Neuronal stem cell (in vitro differentiated cells): ENCODE measurements at places on chromosomes 3 and 15.

- no peak for DNase-seq
- H3K27me3 ChIP-seq: peaks cover 4% of the 10 kb centered on the region
- no peaks in the 10 kb centered on the region for H3K36me3 ChIP-seq
- H3K27ac ChIP-seq: no peak overlapping the region
- no peak overlapping the region for H3K4me3 ChIP-seq
Measured at GRCh38 chr3:51828297-51828696, 33.1 kb upstream of the IQCF2 start.

DNA sequence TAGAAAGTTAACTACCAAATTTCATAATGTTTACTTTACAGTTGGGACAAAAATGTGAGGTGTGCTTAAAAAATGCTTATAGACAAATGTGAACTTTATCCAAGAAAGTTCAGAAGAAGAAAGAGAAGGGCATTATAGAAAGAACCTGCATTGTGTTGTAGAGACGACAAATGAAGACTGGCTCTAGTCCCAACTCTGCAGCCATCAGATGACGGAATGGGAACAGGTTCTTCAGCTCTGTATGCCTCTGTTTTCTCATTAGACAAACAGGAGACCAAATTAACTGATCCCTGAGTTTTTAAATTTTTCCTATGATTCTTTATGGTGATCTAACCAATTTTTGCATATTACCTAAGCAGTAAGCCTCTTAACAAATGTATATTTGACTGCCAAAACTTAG is 49.2 kb downstream of the PDZRN3 start:
- H3K27me3 ChIP-seq: no peaks in the 10 kb centered on the region
- H3K27ac ChIP-seq: no peak overlapping the region
- no peak overlapping the region for H3K4me3 ChIP-seq
- no peak for DNase-seq
- H3K4me1 ChIP-seq: no peaks in the 10 kb centered on the region

- no peak overlapping the region for H3K4me3 ChIP-seq
- no peaks in the 10 kb centered on the region for H3K4me1 ChIP-seq
- DNase-seq: no peak
- no peaks in the 10 kb centered on the region for H3K36me3 ChIP-seq
- H3K27me3 ChIP-seq: no peaks in the 10 kb centered on the region
Measured at GRCh38 chr3:158384019-158384418, 187.0 kb upstream of the MLF1 start.

DNA sequence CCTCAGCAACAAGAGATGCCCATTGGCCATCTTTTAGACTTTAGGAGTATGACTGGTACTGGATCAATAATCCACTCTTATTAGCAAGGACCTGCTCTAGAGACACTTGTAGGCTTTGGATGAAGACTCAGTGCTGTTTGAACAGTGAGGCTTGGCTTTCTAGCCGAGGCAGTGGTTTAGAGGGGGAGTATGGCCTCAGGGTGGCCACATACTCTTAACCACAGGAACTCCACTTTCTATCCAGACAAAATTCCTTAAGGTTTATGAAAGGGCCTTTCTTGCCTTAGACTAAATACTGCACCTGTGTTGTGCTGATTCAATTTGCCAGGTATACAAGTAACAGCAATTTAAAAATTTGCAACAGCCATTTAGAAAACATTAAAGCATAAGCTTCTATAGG is 1046.3 kb downstream of the DIPK2A start:
- no peak overlapping the region for H3K4me3 ChIP-seq
- DNase-seq: no peak
- no peaks in the 10 kb centered on the region for H3K4me1 ChIP-seq

DNA sequence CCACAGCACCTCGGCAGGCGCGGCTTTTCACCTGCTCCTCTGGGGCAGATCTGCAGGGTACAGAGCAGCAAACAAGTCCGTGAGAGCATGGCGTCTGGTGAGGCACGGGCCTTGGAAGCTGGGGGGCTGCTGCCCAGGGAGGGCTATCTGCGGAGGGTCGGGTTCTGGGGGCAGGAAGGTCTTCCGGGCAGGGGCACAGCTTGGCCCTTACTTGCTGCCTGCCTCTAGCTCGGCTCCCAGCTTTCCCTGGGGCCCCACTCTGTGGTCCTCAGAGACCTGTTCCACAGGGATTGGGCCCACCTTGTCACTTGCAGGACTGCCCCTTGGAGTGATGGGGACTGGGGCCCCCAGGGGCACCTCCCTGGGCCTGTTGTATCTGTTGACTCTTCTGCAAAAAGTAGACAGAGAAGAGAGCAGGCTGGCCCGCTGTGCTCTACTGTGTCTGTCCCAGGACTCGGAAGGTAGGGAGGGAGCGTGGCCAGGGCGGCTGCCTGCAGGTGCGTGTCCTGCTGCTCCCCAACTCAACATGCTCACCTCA is 84.1 kb downstream of the TBC1D2B start:
- H3K27me3 ChIP-seq: no peaks in the 10 kb centered on the region
- no peak for DNase-seq
- no peak overlapping the region for H3K4me3 ChIP-seq
- H3K27ac ChIP-seq: no peak overlapping the region
- H3K36me3 ChIP-seq: no peaks in the 10 kb centered on the region
- H3K4me1 ChIP-seq: peaks cover 9% of the 10 kb centered on the region

DNA sequence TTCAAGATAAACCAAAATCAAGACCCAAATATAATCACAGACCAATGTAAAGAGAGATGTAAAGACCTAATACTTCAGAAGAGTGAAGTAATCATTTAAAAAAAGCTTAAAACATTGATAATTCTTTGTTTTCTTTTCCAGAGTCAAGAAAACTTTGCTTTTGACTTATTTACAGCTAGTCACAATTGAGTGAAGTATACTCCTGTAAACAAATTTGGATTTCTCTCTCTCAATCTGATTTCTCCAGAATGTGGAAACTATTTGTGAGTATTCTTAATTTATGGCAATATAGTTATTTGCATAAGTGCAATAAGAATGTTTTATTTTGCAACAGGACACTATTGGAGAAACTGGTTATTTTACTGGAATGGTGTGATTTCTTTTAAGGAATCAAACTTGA is 43.7 kb upstream of the ZBTB20 start:
- H3K27ac ChIP-seq: no peak overlapping the region
- H3K27me3 ChIP-seq: no peaks in the 10 kb centered on the region
- no peak for DNase-seq
- H3K36me3 ChIP-seq: no peaks in the 10 kb centered on the region
- peaks cover 4% of the 10 kb centered on the region for H3K4me1 ChIP-seq
